ENCODE measurements at places on chromosomes 11 and 22. TPM values are rescaled to one million over a fixed set of nuclear protein-coding genes. Genes with fewer than 3 reads are reported as not detected.

GRCh38 chr22:20904008-20904979, 12.9 kb upstream of the CRKL start:
- no peak for DNase-seq

GRCh38 chr11:60363542-60364470, 14.5 kb upstream of the MS4A7 start:
- DNase-seq = peak; percentile 66

DNA sequence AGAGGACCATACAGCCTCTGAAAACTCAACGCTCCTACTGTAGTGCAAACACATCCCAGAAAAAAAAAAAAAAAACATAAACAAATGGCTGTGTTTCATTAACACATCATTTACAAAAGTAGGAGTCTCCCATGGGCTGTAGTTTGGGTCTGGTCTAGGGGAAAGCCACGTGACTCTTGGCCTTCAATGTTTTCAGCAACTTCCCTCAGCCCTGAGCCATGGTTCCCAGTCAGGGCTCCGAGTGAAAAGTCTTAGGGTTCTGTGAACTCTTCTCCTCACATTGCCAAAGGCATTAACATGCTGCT, 58.5 kb downstream of the CSNK2A3 start:
- DNase-seq = no peak

GRCh38 chr11:62719302-62719978, 7.8 kb downstream of the HNRNPUL2 start:
- DNase-seq = no peak

DNA sequence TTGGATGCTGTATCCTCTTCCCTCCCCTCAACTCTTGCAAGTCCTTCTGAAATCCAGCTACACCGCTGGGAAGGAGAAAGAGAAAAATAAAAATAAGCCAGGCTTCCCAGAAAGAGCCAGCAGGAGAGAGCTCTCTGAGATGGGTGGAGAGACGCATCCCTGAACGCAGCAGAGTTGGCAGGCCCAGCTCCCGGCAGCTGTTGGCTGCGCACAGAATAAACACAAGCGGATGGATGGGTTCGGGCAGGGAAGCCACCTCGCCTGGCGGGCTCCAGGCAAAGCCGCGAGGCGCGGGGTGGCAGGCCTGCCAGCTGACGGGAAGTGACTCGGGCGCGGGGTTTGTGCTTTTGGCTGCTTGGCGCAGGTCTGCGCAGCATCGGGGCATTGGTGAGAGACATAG, 537.7 kb downstream of the MIAT start:
- no peak for DNase-seq

DNA sequence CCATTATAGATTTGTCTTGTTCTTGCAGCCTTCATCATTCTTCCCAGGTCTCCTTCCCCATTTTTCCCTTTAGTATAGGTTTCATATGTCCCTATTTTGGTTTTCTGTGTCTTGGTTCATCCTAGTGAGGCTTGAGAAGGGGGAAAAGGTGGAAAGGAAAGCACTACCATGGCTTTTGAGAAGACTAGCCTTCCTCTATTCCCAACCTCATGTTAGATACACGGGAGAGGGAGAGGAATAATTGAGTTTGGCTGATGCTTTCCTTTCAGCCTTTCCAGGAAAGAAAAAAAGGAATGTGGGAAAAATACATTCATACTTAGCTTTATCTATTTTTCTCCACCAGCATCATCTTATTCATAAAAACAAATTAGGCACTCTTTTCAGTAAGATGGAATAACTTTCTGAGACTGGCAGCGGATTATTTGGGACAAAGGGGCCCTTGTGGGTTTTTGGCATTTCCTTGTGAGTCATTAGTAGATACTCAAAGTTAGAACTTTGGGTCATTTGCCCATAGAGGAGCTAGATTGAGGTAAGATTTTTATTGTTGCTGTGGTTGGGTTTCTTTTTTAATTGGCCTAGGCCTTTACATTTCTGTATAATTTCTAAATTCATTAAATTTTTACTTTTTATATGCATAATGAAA, 23.8 kb downstream of the CAPRIN1 start:
- DNase-seq = no peak

MICAL2 gene
- total RNA-seq = 4.4 TPM

PARVG gene
- total RNA-seq = not detected

C22orf31 gene
- not detected for total RNA-seq

DBX1 gene
- 0.29 TPM for total RNA-seq

LDHAL6A gene
- not detected for total RNA-seq

C1QTNF5 gene
- 0.32 TPM for total RNA-seq

OR51B4 gene
- not detected for total RNA-seq

OR10D3 gene
- total RNA-seq = 0.29 TPM
